Thyroid gland (tissue), 4 donors: ENCODE measurements at places on chromosomes 2 and 18.

DNA sequence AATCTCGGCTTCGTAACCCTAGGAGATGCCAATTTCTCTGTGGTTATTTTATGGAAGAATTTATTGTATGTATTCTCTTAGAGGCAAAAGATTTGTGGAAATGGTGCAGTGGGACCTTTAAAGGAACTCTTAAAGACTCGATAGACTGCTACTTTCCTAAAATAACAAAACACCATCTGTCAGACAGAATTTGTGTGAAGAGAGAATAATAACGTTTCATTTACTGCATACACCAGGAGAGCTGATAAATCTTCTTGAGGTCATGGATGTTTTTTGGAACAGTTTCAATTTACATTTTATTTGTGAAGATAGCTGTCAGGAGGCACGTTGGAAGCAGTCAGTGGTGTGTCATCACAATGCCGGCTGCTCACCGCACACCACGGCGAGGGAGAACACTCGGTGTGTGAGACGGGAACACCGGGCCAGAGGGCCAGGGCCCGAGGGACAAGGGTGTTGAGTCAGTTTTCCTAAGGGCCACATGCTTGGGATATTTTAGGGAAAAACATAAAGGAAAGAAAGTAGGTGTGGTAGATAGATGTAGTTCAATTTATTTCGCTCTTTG is 1681.0 kb upstream of the DDX18 start:
- no peak for DNase-seq

GRCh38 chr2:197281421-197281820 is 29.2 kb downstream of the ANKRD44 start:
- no peak for DNase-seq

DNA sequence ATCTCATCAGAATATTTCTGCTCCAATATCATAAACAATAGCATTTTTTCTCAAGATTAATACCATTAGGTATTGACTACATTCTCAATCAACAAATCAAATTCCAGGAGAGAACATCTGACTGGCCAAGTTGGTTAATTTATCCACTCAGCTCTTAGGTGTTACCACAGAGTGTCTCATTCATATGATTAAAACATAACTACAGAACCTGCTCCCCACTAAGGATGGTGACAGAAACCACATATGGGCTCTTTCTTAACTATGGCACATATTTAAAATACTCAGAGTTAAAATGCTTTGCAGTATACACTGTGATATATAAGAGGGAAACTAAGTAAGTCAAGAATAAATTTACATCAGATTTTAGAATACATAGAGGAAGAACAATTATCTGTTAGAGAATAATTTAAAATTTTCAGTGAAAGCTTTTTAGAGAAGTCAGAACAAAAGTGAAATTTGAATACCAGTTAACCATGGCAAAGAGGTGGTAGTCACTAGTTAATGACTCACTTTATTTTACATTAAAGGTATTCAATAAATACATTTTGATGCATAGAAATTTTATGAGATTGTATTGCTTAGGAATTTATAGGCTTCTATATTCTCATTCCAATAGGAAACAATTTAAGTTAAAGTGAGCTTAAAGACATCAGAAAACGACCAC is 1120.8 kb upstream of the TMEFF2 start:
- DNase-seq = no peak

GRCh38 chr2:136205615-136206014 is 87.7 kb upstream of the CXCR4 start:
- no peak for DNase-seq

GRCh38 chr18:31275722-31276463 is 42.1 kb upstream of the DSG1 start:
- DNase-seq = no peak

DNA sequence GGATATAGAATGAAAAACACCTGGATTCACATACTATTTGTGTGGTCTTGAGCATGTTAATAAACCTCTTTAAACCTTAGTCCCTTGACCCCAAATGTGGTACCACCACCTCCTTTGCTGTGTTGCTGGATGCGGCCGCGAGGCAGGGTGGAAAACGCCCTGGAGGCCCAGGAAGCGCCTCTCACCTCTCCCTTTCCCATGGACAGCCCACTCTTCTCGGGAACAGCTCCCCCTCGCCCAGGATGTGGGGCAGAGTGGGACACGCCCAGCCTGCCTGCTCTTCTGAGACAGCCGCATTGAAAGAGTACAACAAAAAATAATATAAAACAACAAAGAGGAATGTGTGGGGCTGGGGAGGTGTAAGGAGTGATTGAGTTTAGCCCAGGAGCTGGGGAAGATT is 549.0 kb upstream of the ID2 start:
- no peak for DNase-seq

- DNase-seq = no peak
Measured at GRCh38 chr18:2114289-2114688, 457.0 kb downstream of the METTL4 start.

DNA sequence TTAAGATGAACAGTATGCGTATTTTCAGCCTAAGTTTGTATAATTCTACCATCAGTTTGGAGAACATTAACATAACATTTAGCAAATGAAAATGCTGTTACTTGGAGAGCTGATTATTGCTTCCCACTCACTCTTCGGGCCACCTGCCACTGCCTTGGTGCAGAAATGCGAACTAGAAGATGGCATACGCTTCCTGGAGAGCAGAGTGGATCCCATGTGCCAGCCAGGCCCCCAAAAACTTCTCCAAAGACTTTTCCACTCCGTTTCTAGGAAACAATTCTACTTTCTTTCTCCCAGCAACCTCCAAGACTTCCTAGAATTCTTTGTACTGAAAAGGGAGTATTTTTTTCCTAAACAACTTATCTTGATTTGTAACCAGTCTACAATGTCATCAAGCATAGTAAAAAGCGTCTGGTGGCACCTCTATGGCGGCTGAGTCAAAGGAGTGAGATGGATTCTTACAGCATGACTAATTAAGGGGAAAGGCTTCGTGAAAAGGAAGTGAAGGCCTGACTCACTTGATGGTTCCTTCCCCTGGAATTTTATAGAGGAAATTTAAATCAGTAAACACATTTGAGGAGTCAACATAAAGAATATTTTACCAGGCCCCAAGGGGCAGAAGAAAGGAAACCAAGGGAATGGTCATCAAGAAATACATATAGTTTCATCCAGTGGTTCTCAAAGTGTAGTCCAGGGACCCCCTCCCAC is 36.6 kb downstream of the FEZ2 start:
- no peak for DNase-seq

- no peak for DNase-seq
Measured at GRCh38 chr18:76805221-76805620, 17.1 kb upstream of the ZNF236 start.

DNA sequence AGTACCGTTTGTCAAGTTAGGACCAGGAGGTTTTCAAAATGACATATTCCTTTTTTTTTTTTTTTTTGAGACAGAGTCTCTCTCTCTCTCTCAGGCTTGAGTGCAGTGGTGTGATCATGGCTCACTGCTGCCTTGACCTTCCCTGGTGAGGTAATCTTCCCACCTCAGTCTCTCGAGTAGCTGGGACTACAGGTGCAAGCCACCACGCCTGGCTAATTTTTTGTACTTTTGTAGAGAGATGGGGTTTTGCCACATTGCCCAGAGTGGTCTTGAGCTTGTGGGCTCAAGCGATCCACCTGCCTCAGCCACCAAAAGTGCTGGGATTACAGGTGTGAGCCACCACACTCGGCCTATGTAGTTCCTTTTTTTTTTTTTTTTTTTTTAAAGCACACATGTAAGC is 127.9 kb upstream of the SEC11C start:
- DNase-seq = peak; percentile 25

GRCh38 chr2:62586981-62587380 is 81.0 kb upstream of the TMEM17 start:
- DNase-seq = no peak

DNA sequence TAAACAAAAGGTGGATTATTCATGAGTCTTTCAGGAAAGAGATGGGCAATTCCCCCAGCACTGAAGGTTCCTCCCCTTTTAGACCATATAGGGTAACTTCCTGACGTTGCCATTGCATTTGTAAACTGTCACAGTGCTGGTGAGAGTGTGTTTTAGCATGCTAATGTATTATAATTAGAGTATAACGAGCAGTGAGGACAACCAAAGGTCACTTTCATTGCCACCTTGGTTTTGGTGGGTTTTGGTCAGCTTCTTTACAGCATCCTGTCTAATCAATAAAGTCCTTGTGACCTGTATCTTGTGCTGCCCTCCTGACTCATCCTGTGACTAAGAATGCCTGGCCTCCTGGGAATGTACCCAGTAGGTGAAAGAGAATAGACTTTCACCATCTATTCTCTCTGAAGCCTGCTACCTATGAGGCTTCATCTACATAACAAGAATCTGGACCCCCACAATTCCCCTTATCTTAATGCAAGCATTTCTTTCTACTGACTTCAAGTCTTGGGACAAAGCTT is 148.7 kb downstream of the CABLES1 start:
- DNase-seq = no peak

DNA sequence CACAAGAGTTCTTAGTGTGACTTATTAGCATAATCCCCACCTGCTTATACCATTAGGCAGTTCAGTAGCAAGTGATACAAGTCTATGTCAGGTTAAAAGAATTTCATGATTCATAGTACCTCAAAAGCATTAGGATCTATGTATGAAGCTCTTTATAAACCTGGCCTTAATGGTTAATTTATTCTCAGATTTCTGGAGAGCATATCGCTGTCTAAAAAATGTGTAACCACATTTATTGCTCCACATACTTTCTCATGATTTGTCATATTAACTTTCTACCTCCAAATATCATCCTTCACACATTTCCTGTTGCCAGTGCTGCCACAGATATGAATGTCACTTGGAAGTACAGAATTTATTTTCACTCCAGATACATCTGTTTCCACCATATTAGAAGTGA is 332.8 kb upstream of the MAP2 start:
- DNase-seq = no peak

DNA sequence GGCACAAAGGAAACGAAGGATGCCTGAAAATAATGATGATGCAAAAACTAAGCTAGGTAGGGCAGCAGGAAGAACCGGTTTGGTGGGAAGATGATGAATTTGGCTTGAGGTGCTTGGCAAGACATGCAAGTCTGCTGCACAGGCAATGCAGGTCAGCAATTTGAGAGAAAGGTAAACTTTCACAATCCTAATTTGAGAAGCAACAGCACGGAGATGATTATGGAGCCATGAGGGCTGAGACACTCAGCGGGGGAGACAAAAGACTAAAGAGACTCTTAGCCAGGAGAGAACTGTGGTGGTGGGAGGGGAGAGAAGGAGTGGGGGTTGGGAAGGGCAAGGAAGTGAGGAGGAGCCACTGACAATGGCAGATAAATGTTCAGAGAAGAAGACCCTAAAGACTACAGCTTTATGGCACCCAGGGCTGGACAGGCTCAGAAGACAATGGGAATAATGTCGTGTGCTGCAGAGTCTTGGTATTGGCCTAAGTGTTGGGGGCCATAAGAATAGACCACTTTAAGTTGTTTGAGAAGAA is 19.4 kb upstream of the RNF149 start:
- DNase-seq = peak; percentile 83

GRCh38 chr2:16553226-16553625 is 112.4 kb downstream of the CYRIA start:
- DNase-seq = peak; percentile 35

DNA sequence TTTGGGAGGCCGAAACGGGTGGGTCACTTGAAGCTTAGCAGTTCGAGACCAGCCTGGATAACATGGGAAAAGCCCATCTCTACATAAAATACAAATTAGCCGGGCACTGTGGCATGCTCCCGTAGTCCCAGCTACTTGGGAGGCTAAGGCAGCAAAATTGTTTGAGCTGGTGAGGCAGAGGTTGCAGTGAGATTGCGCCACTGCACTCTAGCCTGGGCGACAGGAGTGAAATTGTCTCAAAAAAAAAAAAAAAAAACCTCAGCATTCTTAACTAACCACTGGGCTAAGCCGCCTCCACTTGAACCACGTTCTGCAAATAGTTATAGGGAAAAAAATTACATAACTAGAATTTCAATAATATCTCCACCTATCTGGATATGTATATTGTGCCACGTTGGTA is 2.3 kb downstream of the FOXI3 start:
- DNase-seq = no peak

GRCh38 chr18:49447810-49448745 is 12.4 kb downstream of the DYM start:
- DNase-seq = peak; percentile 25

DNA sequence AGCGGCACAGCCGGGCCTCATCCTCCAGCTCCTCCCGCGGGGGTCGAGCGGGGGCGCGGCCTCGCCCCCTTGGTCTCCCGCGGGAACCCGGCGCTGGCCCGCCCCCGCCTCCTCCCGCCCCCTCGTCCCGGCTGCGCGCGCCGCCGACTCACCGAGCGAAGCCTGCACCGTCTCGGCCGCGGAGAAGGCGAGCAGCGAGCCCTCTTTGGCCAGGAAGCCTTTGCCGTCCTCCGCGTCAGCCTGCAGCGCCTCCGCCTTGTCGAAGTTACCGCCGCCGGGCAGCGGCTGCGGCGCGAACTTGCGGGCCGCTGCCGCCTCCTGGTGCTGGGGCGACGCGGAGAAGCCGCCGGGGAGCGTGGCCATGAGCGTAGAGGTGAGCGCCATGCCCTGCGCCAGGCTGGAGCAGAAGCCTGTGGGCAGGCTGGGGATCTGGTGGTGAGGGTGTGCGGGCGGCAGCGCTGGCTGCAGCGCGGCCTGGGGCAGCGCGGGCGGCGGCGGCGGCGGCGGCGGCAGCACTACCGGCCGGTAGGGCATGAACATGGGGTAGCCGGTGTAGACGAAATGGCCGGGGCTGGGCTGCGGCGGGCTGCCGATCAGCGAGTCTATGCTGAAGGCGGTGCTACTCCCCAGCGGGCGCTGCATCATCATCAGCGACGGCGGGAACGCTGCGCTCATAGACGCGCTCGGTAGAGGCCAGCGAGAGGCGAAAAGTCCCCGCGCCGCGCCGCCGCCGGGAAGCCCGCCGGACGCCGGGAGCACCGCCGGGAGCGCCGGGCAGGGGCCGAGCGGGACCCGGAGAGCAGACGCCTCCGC is 683 bp downstream of the GBX2 start:
- DNase-seq = no peak

- no peak for DNase-seq
Measured at GRCh38 chr2:63975437-63976124, 43.6 kb downstream of the VPS54 start.

DNA sequence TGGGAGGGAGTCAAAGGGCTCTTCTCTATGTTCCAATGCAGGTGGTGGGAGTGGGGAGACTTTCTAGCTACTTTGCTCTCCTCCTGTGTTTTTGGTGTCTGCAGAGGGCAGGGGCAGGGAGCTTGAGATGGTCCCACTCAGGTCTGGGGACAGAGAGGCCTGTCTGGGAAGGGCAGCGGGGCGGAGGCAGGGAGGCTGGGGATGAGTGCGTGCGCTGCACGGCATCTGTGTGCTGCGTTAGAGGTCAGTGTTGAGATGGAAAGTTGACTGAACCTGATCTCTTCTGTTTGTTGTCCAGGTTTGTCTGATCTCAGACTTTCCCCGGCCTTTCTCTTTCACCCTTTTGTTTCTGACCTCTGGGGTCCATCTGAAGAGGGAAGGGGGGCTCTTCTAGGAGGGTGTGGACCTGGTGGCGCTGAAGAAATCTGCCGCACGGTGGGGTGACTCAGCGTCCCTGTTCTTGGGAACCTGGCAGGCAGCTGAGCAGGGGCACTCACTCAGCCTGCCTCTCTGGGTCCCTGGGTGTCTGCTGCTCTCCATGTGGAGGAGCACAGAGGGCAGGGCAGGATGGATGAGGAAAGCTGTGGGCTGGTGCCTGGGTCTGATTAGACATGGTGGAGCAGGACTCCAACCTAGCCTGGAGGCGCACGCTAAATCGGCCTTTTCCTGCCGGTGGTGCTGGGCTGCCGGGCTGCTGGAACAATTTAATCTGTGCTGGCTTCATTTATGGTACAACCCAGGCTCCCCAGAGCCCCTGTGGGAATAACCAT is 24.1 kb downstream of the IGFBP2 start:
- DNase-seq = no peak
